ENCODE measurements at places on chromosomes 6 and 20.

GRCh38 chr20:3431109-3431508 is 23.6 kb upstream of the DNAAF9 start:
- DNase-seq: no peak

- no peak for DNase-seq
These were observed 257.3 kb downstream of the QKI start for GRCh38 chr6:163671791-163672190.

DNA sequence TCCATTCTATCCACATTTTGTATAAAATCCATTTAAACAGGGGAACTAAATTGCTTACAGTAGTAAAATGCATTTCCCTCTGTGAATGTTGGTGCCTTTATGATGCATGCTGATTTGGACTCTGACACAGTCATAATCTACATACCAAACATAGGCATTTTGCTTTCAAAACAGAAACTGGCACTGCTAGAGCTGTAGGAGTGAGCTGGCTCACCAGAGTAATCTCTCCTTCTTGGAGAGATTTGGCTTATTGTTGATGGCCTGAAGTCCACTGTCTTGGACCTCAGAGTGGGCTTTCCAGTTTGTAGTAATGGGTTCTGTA is 363.2 kb upstream of the FLRT3 start:
- no peak for DNase-seq

DNA sequence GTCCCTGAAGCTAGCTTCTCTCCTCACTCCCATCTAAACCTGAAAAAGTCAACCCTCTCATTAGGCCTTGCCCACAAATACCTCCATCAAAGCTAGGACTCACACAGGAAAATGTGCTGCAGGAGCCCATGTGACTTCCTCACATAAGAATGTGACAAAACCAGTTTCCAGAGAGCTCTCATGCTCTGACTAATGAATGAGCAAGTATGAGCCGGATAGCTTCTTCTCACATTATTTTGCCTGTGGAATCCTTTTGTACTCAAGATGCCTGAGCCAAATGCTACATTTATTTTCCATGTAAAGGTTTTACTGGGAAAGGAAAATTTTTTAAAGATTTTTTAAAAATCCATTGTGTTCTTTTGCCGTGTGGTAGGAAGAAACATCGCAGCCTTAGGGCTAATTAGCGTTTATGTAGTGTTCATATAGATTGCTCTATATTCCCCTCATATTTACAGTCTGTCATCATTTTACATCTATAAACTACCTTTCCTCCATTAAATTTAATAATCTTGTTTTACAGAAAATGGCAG is 68.6 kb upstream of the CCN6 start:
- DNase-seq: peak; percentile 28

DNA sequence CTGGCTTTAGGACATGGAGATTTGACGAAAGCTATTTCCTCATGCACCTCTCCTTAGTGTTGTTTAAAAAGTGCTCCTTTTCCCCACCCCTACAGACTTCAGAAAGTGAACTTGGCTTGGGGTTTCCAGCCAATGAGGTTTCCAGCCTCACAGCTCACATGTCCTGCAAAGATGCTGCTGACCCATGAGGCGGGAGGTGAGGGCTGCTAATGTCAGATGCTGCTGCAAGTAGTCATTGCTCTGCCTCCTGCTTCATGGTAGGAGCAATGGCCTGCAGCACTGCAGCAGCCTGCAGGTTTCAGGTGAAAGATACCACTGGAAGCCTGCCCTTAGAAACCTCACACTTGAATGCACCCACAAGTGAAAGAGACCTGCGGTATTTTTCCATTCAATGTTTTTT is 112.8 kb downstream of the LAMP5 start:
- no peak for DNase-seq

DNA sequence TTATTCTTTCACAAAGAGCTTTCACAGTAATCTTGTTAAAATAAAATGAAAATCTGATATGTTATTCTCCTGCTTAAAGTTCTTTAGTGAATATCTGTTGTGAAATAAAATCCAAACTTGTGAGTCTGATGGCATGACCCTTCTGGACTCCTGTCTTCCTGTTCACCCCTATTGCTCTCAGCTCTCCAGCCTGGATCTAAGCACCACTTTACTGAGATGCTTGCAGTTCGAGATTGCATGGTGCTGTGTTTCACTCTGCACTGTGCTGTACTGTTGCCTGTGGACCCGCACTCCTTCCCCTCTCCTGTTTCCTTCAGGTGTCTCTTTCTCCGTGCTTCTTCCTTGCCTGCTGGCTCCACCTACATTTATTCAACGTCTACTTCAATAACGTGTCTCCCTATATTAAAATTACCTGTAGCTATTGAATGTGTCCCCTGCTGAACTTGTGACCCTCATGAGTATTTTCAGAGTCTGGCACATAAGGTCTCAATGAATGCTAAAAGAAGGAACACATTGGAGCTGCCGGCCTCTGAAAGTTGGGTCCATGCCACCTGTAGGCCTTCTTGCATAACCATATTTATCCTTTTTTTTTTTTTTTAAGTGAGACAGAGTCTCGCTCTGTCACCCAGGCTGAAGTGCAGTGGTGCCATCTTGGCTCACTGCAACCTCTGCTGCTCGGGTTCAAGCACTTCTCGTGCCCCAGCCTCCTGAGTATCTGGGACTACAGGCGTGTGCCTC is 100.1 kb downstream of the ARID1B start:
- no peak for DNase-seq

DNA sequence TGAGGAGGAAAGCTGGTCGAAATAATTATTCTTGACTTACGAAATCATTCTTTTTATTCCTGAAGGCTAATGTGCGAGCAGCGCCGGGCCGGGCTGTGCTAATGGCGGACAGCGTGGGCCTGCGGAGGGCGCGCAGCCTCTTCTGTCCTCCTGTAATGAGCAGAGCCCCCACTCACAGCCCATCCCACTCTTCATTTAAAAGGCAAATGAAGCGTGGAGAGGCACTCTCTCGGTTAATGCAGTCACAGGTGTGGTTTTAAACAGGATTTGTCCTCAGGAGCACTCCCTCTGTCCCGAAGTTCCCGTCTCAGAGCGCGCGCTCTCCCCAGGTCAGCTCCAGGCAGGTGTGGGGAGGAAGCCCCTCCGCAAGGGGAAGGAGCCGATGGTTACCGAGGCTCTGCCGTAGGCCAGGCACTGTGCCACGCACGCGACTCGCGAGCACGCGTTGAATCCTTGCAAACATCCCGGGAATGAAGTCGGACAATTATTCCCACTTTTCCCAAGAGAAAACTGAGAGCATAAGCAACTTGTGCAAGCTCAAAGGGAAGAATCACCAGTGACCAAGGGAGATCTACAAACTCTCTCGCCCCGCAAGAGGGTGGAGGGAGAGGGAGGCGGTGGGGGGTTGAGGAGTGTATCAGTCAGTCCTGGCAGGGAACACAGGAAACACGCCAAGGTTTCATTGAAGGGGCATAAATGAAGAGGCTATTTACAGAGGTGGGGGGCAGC is 35.5 kb upstream of the ZFAND3 start:
- no peak for DNase-seq

GRCh38 chr6:43298565-43299337 is 691 bp downstream of the SLC22A7 start:
- DNase-seq: no peak

GRCh38 chr20:1328680-1329330 is at the start of gene SDCBP2:
Gene SDCBP2, minus strand, starts transcription at chr20:1329139. Its CDS starts 8,723 bp downstream, at chr20:1320416.
- DNase-seq: peak; percentile 15

GRCh38 chr6:27886073-27886472 is 26.1 kb downstream of the OR2B2 start:
- DNase-seq: no peak

DNA sequence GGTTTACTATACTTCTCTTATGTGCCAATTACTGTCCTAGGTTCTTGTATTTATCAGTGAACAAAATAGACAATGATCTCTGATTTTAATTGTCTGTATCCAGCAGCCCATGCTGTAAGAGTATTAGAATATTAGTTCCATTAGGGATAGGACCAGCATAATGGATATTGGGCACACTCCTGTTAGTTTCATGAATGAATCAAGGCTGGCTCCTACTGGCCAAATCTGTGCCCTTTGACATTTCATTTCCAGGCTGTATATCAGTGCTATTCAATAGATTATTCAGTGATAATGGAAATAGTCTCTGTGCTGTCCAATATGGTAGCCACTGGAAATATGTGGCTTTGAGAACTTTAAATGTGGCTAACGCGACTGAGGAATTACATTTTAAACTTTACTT is 1007.9 kb upstream of the FLRT3 start:
- no peak for DNase-seq

- no peak for DNase-seq
These were observed 213.1 kb downstream of the PHACTR1 start for GRCh38 chr6:12929678-12930077.

DNA sequence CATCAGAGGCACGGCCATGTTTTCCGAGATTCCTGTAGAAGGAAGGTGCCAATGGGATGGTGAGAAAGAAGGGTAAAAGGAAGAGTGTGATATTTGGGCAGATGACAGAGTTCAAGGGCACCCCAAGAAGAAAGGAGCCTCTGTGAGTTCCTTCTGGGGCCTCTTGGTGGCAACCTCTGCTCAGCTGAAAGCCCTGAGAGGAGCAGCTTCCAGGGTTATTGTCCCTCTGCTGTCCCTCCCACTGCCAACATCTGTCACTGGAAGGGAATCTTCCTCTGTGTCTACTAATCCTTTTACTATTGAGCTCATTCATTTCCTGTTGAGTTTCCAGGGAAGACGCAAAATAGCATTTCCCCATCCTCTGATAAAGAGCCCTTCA is 40.0 kb upstream of the KCNK16 start:
- DNase-seq: no peak

- DNase-seq: no peak
These were observed 38.7 kb downstream of the TTI1 start for GRCh38 chr20:37994512-37994911.

GRCh38 chr20:13736436-13737191 is 48.1 kb downstream of the ESF1 start:
- DNase-seq: no peak

DNA sequence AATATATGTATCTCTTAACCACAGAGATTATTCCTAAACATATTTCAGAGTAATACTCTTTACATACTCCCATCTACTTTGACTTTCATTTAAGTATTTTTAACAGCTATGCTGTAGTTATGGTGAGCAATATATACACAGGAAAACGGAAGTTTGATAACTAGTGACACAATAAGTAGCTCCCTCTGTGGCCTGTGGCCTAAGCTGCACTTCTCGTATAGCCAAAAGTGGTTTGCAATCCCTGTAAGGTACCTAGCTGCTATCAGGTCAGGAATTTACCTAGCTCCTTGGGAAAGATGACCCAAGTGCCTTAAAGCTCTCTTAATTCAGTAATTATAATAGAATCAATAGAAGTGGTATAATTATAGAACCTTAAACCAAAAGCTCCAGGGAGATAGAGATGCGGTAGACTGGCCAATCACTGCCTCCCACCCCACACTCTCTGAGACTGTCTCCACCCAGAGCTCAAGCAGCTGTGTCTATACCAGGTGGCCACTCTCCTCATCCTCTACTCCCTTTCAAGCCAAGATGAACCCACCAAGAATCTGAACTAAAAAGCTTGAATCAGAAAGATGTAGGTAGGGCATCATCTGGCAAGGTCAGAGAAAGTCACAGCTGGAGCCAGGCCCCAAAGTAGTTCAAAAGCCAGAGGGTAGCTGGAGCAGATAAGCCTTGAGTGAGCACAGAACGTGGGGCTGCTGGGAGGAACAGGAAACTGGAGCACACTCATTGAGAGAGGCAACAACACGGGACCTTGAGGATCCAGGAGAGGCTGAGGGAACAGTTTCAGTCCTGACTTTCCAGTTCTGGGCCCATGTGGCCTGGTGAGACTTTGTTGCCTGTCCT is 84.9 kb upstream of the ASF1A start:
- DNase-seq: peak; percentile 52

DNA sequence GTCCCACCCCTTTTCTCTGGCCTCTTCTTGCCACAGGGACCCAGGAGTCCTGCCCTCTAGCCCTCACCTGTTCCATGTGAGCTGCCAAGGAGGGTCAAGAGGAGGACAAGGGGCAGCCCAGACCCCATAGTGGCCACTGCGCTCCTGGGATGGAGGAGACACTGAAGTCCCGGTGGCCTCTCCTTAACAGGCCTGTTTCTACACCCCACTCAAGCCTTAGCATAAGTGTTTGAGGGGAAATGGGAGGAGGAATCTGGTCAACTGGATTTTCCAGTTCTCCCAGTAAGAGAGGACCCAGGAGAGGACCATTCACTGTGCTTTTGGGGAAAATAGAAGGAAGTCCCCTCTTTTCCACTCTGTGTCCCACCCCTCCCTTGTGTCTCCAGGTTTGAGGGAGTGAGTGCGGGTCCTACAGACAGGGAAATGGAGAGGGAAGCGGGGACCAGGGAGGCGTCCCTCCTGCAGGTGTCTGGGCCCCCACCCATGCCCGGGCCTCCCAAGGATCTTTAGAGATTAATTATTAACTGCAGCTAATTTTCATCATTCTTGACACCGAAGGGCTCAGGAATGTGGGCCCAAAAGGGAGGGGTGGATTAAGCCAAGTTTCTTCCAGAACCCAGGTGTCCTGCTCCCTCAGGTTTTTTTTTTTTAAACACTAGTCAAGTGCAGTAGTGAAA is at the start of gene SFTA2:
Gene SFTA2 (minus strand): TSS at position 202 of the 677 bp plus-strand sequence. CDS start 74 bp downstream, at position 128.
- no peak for DNase-seq

GRCh38 chr20:38243709-38244020 is 16.9 kb downstream of the KIAA1755 start:
- DNase-seq: no peak

DNA sequence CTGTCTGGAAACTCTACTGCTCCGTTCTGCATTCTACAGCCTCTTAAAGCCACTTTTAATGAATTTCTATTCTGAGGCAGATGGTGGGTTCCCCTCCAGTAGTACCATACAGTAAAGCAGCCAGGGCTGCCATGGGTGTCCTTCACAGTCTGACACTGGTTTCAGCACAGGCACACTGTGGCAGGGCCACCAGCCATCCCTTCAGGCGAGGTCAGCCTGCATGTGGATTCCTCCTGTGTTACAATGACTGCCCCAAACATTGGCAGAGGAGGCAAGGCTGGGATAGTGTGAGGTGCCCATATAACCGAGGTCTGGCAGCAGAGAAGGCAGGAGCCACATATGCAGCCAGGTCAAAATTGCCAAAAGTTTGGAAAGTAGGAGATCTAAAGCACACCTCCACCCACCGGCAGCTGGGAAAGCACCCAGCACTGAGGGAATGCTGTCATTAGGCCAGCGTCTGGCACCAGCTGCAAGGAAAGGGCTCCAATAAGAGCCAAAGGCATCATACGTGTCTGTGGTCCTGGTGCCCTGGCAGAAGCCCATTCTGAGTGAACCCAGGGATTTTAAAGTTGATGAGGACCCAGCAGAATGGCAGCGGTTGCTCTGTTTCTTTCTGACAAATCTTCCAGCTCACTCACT is 24.0 kb downstream of the STK35 start:
- DNase-seq: no peak

DNA sequence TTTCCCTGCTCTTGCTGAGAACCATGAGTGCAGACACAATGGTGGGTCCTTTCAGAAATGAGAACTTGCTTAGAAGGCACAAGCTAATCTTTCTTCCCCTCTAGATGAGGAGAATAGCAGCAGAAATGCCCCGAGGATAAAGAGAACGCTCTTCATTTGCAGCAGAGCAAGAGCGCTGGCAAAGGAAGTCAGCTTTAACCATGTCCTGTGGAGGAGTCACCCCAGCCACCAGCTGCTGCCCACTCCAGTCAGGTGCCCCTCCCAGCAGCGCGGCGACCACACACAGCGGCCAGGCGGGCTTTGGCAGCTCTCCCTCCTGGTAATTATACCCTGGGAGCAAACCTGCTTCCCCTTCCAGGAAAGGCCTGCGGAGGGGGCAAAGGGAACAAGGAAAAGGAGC is 42.4 kb upstream of the EMILIN3 start:
- no peak for DNase-seq
